ENCODE measurements at places on chromosomes 5 and 9.
A peak's percentile ranks its signal among the peaks of the same experiment; 100 is the strongest.

DNA sequence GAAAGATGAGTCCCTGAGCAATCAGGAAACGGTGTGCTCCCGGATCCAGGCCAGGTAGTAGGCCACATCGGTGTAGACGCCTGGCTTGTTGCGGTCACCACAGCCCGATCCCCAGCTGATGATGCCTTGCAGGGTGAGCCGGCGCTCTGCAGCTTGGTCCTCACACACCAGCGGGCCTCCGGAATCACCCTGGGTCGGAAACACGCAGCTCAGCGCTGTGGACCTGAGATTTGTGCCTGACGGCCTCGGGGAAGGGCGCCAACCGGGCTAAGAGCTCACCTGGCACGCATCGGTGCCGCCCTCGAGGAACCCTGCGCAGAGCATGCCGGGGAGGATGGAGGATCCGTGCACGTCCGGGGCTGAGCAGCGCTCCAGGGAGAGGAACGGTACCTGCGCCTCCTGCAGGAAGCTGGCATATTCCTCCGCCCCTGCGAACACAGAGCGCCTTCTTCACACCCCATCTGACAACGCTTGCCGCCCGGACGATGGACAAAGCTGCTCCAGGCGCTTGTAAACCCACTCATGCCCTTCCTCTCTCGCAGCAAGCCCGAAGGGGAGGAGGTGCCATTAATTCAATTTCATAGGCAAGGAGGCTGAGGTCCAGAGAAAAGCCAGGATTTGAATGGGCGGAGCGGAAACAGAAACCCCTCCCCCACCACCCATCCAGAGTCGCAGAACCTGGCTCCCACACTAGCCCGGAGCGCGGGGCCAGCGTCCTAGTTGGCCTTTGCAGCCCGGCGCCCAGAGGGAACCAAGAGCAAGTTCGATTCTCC, 2.0 kb upstream of the PFN3 start:
- peak; percentile 71 for DNase-seq

DNA sequence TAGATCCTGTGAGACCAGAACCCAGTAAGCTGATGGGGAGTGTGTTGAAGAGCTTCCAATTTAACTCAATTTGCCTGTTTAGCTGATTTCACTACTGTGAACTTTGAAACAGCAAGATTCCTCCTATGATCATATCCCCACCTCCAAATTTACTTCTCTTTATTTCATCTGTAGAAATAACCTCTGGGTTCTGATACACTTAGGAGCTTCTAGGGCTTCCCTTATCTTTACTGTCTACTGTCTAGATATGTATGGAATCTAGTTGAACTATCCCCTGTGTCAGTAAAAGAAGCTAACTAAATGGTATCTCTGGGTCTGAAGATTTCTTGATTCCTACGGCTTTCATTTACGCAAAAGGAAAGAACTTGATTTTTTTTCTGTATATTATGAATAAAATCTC, 116.8 kb downstream of the GCNT1 start:
- no peak for DNase-seq

DNA sequence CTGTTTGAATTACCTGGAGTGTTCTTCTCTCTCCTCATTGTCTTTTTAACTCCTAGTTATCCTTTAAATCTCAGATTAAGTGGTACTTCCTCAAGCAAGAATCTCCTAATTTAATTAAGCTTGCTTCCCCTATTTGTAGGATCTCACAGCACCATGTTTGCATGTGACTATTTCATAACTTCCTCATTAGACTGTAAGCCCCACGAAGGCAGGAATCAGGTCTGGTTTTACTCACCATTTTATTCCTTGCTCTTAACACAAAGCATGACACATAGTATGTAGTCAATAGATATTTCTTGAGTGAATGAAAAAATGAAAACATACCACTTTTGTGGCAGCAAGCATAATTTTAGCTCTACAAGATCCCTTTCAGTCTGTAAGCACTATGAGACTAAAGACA, 1.3 kb upstream of the ERMP1 start:
- no peak for DNase-seq

GRCh38 chr9:36818242-36818938, 215.7 kb downstream of the PAX5 start:
- no peak for DNase-seq

DNA sequence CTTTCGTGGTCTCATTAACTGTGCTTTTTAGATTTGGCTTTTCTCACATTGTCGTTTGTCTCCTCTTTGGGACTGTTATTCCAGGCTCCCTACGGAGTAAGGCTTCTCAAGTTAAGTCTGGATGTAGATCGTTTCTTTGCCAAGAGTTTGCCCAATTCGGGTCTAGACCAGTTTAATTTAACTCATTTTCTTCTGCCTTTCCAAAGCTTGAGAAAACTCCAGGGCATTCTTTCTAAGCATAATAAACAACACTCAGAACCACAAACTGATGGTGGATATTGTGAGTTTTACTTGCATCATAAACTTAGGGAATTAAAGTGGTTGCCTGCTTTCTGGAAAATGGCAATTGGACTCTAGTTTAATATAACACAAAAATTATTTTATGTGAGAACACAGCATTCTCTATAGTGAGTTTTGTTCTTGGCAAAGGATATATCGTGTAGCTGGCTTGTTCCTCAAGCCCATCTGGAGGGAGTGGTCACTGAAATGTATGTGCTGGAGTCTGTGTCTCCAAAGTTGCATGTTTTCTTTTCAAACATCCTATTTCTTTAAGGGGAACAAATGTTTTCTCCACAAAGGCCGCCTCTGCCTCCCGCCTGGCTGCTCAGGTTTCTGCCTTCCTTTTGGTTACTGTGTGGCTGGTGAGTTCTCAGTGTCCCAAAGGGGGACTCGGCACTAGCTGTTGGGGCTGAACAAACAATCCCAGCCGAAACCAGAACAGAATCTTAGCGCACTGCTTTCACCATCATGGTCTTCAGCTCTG, 211.3 kb upstream of the FBN2 start:
- no peak for DNase-seq

- DNase-seq: peak; percentile 1
These were observed 222.3 kb downstream of the GLIS3 start for GRCh38 chr9:4077499-4078102.

GRCh38 chr5:96962540-96962991, 26.7 kb downstream of the LNPEP start:
- no peak for DNase-seq

DNA sequence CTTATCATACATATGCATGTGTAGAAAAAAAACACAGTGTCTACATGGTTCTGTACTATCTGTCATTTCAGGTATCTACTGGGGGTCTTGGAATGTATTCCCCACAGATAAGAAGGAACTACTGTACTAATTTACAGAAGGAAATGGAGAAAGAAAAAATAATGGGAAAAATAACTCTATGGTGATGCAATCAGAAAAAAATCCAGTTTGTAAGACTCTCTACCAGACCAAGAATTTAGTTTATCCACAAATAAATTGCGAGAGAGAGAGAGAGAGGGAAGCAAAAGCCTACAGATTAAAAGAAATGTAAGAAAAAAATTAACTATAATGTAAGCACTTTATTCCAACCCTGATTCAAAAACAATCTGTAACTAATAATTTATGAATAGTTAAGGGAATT, 708.6 kb upstream of the ZNF608 start:
- no peak for DNase-seq

DNA sequence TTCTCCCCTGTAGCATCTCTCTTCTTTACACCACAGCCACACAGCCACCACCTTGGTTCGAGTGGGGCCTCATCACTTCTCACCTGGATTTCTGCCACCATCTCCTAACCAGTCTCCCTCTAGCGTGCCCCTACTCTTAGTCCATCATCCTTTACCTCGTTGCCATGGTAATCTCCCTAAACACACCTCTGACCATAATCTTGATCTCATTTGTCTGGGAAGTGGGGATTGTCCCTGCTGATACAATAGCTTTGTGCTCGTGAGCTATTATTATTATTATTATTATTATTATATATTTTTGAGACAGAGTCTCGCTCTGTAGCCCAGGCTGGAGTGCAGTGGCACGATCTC, 76.5 kb upstream of the HSPA9 start:
- DNase-seq: no peak

DNA sequence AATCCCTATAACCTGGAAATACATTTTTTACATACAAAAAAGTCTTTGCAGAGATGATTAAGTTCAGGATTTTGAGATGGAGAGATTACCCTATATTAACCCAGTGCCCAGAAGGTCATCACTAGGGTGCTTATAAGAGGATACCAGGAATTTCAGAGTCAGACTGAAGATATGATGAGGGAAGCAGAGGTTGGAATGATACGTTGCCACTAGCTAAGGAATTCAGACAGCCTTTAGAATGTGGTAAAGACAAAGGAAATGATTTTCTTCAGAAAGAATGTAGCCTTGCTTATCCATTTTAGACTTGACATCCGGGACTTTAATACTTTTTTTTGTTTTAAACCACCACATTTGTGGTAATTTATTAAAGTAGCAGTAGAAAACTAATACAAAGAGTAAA, 2176.8 kb upstream of the C9orf72 start:
- no peak for DNase-seq

GRCh38 chr5:136311999-136312398, 53.3 kb downstream of the TRPC7 start:
- no peak for DNase-seq

DNA sequence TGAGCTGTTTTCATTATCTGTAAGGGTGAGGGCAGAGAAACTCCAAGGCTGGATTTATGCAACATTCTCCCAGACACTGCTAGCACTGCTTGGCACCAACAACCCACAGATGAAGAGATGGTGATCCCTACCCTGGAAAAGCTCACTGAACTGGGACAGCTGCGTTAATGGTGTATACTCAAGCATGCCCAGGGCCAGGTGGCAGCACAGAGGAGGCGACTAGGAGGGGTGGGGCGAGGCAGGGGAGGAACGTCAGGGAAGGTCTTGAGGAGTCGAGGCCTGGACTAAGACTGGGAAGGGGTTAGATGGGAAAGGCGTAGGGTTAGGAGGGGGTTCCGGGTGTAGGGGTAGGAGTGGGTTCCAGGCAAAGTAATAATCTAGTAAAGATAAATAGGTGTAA, 73.1 kb upstream of the TBC1D9B start:
- no peak for DNase-seq

DNA sequence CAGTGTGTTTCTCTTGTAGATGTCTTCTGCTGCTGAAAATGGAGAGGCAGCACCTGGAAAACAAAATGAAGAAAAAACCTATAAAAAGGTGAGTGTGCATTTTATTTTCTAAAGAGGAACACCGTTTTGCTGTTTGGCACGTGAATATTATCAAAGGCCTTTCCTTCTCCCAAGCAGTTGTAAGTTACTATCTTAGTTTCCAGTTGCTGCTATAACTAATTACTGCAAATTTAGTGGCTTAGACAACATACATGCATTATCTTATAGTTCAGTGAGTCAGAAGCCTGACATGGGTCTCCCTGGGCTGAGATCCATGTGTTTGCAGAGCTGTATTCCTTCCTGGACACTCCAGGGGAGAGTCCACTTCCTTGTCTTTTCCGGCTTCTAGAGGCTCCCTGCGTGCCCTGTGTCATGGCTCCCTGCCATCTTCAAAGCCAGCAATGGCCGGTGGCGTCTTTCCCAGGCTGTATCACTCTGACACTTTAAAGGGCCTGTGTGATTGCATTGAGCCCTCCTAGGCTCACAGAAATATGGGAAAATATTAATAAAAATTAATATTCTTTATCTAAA, 117.6 kb downstream of the PIP5K1B start:
- DNase-seq: no peak

DNA sequence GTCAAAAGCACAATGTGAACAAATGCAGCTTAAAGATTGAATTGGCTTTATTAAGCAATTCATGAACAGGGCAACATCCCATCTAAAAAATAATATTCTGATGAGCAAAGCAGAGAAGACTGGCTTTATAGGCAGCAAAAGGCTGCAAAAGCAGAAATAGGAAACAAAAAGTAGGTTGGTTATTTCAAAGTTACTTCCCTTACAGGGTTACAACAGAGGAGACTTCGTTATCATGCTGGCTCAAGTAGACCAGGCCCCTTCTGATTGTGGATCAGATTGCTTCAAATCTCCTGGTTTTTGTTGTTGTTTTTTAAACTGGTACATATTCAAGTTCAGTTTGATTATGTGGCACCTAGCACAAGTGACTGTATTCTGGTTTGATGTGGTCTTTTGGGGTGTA, 73.1 kb downstream of the MAN2A1 start:
- no peak for DNase-seq

DNA sequence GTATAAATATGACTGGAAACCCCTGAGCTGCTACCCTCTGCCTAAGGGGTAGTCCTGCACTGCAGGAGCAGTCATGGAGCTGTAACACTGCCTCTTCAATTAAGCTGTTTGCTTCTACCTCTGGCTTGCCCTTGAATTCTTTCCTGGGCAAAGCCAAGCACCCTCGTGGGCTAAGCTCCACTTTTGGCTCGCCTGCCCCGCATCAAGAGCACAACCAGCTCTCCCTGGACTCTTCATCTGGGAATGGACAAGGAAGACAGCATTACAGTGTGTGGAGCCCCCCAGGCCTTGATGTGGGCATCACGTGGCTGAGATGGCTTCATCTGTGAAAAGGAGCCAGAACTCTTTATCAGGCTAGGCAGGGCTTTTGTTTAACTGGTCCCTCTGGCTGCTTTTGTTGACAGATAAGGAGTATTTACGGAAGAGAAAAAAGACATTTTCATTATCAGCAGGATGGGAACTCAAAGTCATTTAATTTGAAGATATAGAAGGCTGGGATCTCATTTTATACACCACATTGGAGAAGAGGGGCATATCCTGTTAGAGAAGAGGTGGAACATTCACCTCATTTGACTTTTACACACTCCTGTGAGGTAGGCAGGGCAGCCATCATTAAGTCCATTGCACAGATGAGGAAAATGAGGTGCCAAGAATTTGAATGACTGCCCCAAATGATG, 137.8 kb downstream of the SEMA6A start:
- DNase-seq: no peak

GRCh38 chr9:136171009-136171800, 33.7 kb downstream of the LHX3 start:
- no peak for DNase-seq

DNA sequence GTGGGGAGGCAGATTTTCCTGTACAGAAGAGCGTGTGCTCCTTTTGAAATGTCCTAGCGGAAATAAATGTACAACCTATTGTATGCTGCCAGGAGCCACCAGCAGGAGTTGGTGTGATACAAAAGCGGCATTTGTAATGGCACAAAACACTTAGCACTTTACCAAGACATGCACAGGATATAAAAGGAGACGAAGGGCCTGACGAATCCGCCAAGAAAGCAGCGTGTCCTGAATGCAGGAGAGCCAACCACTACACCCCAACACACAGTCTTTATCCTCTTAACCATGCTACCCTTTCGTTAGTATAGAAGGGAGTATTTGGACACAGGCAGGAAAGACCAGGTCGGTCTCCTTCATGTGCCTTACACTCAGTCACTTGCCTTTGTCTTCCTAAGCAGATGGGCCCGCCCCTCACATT, 218.1 kb downstream of the TRIM32 start:
- no peak for DNase-seq
